NB4 (cell line): ENCODE measurements at places on chromosomes 13 and 19.

DNA sequence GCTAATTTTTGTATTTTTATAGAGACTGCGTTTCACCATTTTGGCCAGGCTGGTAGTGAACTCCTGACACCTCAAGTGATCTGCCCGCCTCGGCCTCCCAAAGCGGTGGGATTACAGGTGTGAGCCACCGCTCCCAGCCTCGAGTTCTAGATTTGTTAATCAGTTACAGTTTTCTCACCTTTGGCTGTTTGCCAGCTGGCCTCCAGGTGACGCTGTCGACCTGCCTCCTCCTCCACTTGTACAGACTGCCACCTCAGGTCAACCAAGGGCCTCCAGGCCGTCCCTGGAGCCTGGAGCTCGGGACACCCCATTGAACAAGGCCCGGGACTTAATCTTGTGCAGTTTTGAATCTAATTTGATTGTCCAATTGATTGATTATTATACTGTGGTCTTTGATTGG lies 45.5 kb downstream of the IER2 start:
- peak; percentile 44 for DNase-seq

GRCh38 chr19:38055010-38055409 lies 148.0 kb downstream of the SIPA1L3 start:
- DNase-seq = peak; percentile 36

DNA sequence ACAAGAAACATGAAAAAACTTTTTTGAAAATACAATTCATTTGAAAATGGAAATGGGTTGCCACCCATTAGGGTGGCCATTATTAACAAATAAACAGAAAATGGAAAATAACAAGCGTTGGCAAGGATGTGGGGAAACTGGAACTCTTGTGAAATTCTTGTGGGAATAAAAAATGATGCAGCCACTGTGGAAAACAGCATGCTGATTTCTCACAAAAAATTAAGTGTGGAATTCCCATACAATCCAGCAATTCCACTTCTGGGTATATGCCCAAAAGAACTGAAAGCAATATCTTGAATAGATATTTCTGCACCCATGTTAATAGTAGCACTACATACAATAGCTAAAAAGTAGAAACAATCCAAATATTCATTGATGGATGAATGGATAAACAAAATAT lies 165.2 kb downstream of the DCLK1 start:
- no peak for DNase-seq

DNA sequence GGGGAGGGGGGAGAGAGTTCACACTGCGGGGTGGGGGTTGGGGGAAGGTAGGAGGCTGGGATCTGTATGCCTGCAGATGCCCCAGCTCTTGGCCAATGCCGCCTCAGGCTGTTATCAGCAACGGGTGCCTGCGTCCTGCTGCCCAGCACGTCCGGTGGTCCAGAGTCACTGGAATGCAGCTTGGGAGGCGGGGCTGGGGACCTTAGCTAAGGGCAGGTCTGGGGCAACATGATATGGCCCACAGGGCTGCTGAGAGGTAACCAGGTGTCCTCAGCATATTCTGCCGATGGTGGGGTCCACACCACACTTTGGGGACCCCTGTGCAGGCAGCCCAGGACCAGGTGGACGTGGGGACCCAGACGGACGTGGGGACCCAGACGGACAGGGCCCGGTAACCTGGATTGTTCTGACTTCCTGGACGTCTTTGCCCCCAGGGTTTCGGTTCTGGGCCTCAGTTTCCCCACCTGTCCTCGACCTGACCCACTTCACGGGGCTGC lies 668 bp upstream of the ARHGAP45 start:
- no peak for DNase-seq

- no peak for DNase-seq
Observed at GRCh38 chr13:40640202-40640601, 26.2 kb downstream of the FOXO1 start.

DNA sequence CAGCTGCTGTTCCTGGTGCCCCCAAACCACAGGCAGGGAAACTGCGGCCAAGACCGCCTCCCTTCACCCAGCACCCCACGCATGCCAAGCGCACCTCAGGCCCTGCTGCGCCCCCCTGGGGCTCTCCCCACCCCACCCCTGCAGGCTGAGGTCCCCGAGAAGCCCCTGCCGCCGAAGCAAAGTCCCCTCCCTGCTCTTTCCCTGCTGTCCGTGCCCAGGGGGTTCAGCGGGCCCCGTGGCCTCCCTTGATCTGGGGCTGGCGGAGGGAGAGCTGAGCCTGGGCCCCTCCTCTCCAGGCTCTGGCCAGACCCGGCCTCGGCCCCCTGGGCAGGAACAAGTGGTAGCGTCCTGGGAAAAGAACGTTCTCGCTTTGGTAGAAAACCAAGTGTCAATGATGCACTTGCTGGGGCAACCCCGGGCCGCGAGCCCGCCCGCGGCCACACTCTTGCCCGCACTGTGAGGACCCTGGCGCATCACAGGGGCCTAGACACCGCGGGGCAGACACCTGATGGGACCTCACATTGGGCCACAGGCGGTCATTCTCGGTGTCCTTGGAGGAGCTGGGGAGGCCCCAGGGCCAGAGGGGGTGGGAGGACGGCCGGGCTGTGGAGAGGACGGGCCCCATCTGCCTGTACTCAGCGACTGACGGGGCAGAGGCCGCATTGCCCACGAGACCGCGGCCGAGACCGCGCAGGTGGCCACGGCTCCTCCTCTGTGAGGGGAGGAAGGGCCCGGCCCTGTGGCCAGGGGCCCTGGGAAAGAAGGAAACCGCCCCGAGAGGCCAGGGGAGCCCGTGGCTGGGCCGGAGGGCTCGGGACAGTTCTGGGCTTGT lies 29.0 kb downstream of the GPX4 start:
- DNase-seq = peak; percentile 67

DNA sequence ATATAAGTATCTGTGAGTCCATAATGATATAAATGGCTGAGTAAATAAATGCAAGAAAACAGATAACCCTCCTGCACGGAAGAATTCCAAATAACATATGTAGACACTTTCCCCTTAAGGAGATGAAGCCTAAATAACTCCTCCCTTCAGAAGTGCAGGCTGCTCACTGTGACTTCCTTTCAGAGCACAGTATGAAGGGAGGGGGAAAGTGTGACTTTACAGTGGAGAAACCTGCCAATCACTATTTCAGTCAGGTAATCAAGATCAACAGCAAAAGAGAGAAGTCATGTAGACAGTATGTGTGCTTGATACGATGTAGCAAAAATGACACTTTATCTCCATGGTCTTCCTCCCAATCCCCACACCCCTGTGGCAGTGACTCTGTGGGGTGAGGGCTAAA lies 7.1 kb downstream of the GGACT start:
- no peak for DNase-seq

GRCh38 chr19:17323964-17324332 lies 10.7 kb downstream of the ANO8 start:
- DNase-seq = no peak

- DNase-seq = peak; percentile 75
Observed at GRCh38 chr19:19444681-19445155, 39.2 kb downstream of the GATAD2A start.

DNA sequence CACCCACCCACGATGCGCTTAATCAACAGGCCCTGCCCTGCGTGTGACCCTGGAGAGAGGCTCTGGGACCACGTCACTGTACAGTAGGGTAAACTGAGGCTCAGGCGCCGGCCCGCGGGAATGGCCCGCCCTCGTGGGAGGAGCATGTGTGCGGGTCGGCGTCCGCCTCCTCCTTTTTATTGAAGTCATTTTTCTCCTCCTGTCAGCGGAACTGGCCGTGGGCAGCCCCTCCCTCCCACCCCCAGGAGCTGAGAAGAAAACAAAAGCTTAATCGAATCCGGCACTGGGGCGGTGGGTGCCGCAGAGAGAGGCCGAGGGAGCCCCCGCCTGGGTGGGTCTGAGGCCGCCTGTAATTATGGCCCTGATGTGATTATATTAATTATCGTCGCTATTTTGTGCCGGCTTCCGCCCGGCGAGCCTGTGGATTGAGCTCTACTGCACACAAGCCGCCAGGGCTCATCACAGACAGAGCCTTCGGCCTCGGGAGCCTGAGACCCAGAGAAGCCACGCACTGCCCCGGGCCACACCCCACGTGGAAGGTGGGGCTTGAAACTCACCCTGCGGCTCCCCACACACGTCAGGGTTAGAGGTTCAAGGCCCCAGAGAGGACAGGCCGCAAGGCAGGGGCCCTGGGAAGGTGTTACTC lies 7.0 kb downstream of the C2CD4C start:
- no peak for DNase-seq

DNA sequence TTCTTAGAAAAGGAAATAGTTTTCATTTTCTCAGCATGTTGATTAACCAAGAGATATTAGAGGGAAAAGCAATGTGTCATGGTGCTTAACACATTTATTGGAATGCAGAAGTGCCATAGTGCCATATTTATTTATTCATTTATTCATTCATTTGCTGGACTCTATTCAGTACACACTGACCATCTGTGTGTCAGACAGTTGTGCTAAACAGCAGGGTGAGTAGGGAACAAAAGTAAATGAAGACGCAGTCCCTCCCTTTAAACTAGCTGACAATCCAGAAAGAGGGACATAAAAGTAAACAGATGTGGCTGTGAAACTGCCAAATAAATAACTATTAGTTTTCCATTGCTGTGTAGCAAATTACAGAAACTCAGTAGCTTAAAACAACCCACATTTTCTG lies 323.7 kb downstream of the MTUS2 start:
- DNase-seq = no peak
